Activated CD4-positive, alpha-beta T cell treated with anti-CD3 and anti-CD28 coated beads for 36 hours (primary cell): ENCODE measurements at places on chromosomes 6 and 20.

DNA sequence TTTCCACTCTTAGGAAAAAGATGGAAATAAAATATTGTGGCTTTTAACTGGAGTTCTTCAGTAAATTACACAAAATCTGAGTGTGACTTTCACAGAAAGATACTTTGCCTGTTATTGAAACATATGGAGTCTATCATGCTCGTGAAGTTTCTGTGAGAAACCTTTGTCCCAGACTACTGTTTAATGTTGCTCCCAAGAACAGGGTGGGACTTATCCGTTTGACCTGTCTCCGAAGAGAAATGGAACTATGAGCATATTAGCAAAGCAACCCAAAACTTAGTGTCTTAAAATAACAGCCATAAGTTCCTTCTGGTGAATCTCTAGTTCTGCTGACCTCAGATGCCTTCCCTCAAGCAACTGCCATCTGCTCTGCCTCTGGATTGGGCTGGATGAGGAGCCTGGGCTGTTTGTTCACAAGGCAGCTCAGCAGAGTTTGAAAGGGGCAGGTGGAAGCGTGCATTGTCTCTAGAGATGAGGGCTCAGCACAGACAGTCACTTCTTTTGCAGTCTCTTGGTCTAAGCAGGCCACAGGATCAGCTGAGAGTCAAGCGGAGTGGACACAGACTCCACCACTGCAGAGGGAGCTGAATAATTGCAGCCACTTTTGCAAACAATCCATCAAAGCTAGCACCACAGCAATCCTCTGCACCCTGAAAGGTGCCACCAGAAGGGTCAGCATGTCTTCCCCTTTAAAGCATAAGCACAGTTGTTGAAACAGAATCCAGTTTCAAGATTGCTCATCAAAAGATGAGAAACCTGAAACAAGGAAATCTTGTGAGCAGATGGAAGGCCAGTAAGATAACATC, 52.8 kb downstream of the MYB start:
- DNase-seq, result no peak

- no peak for DNase-seq
These were observed 1.9 kb upstream of the ZBTB9 start for GRCh38 chr6:33452496-33452895.

DNA sequence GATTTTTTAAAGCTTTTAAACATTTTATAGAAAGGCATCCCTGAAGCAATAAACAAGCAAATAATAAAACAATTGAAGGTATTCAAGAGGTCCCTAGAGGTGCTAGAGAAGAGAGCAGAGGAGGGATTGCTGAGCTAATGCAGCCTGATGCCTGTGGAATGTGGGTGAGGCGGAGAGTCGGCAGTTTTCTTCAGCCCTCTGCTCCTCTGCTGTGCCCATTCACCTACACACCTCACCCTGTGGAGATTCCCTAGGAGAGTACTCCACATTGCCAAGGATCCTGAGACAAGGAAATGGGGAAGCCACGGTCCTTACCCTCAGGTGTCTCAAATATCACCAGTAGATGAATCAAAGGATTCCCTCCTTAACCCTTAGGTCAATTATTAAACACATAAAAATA, 199.8 kb upstream of the POU3F2 start:
- DNase-seq, result no peak

DNA sequence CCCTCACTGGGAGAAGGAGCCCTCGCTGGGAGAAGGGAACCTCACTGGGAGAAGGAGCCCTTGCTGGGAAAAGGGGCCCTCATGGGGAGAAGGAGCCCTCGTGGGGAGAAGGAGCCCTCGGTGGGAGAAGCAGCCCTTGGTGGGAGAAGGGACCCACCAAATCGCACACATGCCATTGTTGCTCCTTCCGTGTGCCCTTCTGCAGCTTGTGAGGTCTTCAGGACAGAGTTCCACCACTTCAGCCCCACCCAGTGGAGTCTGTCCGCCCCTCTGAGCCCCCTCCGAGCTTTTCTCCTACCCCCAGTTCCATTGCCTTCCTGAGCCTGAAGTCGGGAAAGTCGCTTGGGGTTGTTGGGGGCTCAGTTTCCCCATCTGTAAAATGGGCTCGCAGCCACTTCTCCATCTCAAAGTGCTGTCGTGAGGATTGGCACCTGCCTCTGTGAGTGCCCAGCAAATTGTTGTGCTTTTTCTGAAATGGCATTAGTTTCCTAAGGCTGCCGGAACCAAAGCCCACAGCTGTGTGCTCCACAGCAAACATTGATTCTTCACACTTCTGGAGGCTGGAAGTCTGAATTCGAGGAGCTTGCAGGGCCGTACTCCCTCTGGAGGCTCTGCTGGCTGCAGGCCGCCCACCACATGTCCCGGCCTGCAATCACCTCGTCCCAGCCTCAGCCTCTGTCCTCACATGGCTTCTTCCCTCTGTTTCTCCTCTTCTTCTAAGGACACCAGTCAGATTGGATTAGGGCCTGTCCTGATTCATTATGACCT, 124.7 kb upstream of the PMEPA1 start:
- DNase-seq, result no peak

DNA sequence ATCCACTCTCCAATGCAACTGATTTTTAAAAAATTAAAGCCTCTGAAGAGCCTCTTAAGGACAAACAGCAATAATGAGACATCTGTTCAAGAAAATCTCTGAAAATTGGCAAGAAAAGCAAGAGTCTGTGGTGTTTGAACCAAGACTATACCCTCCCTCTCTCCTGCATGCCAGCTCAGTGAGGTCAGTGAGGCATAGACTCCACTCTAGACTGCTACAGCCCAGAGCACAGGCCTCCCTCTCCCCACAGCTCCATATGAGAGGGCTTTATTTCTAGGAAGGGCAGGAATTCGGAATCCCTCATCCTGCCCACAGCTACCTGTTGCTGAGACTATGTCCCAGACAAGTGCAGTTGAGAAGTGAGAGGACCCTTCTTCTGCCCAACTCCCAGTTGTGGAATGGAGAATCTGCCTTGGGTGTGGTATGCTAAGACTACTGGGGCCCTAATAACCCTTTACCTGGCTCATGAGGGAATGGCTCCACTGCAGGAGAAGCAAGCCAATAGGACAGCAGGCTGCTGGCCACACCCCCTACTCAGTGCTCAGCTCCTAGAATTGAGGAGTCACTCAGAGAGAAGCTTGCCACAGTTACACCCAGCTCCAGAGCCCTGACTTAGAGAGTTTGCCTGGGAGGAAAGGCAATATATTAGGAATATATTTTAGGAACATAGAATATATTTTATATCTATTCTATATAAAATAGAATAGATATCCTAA, 22.7 kb upstream of the HLA-DQA1 start:
- no peak for DNase-seq

GRCh38 chr20:45823949-45824835, 2.9 kb downstream of the TNNC2 start:
- DNase-seq, result peak; percentile 77

DNA sequence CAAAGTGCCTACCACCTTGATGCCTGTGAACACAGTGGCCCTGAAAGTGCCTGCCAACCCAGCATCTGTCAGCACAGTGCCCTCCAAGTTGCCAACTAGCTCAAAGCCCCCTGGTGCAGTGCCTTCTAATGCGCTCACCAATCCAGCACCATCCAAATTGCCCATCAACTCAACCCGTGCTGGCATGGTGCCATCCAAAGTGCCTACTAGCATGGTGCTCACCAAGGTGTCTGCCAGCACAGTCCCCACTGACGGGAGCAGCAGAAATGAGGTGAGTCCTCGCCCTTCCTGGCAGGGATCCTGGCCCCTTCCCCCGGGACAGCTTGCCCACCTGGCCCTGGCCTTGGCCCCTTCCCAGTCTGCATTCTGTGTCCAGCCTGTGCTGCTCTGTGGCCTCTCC, 17.9 kb downstream of the MAVS start:
- DNase-seq, result no peak

DNA sequence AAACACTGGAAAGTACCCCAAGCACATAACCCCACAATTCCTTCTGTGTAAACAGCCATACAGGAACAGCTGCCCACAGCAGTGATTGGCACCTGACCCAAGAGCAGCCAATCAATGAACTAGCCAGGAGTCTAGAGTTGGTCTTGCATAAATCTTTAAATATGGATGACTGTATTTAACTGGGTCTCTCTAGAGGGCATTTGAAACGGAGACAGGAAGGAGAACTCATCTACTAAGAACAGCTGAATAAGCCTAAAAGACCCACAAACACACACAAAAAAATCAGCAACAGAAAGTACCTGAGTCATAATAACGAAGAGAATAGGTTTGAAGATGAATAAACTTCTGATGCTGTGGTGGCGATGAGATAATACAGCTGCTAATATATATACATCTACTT, 49.0 kb upstream of the ASF1A start:
- DNase-seq, result no peak

DNA sequence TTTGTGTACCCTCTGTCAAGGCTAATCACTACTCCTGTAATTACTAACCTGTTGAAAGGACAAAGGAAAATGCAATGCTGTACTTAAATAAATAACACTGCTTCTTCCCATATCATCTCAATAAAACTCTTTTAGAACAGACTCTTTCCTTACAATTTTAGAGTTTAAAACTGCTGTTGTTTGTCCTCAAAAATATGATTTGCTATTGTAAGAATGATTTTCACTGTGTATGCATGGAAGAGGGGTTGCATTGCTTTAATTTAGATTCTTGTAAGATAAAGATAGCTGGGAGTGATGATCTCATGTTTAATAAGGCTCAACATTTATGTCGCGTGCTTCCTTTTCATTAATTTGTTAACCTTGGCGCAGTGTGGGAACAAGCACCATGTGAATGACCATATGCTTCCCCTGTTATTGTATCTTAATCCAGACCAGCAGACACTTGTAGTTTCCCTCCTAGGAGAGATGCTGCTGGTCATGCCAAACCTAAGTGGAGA, 89.8 kb upstream of the ATXN1 start:
- no peak for DNase-seq

- no peak for DNase-seq
These were observed 138.6 kb downstream of the ERMARD start for GRCh38 chr6:169890049-169890448.

DNA sequence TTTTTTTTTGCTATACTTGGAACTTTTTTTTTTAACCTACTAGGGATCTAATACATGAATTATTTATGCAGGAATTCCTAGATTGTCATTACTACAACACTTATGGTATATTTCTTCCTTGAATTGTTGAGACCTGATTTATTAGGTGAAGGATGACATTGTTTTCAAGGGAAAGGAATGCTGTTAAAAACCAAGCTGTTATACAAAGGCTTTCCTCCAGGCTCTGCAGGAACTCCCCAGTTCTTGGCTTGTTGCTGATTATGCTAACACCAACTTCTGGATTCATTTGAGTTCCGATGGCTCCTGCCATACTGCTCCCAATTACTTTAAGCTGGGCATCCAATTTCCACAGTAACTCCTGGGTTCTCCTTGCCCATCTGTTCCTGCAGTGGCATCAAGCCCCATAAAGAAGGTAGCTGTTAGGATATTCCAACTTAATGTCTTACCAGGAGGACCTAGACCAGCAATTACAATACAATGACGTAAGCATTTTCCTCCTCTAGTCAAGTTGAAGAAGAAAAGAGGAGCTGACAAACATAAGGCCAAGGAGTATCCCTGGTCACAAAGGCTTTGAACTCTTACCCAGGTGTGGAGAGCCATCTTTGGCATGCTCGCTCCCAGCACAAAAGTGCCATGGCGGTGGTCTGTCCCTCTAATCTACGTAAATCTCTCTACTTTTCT, 215.9 kb upstream of the AGPAT4 start:
- DNase-seq, result no peak

- peak; percentile 82 for DNase-seq
These were observed 48.4 kb downstream of the CEP43 start for GRCh38 chr6:167047554-167047953.

GRCh38 chr20:54023406-54023805, 47.0 kb downstream of the BCAS1 start:
- no peak for DNase-seq

GRCh38 chr20:47124181-47124717, 229.6 kb downstream of the EYA2 start:
- no peak for DNase-seq
